Epithelial cell of esophagus (primary cell): ENCODE measurements at places on chromosomes 12 and 14.

GRCh38 chr14:96202441-96203094 lies 2.1 kb upstream of the BDKRB2 start:
- DNase-seq = no peak

GRCh38 chr14:72782817-72783216 lies 111.1 kb downstream of the DPF3 start:
- DNase-seq = no peak

DNA sequence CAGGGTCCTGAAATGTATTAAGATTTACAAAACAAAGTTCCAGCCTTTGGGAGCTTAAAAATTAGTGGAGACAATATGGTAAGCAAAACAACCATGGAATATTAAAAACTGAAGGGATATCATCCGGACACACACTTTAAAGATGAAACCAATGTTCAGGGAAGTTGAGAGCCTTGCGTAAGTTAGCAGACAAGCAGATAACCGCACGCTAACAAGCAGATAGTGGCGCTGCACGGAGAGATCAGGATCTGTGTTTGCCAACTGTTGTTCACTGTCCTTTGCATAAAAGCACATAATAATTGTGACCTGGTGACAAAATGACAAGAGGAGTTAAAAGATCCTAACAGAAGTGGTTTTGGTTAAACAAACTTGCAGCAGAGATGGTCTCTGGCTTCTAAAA lies 14.3 kb upstream of the TMEM229B start:
- no peak for DNase-seq

DNA sequence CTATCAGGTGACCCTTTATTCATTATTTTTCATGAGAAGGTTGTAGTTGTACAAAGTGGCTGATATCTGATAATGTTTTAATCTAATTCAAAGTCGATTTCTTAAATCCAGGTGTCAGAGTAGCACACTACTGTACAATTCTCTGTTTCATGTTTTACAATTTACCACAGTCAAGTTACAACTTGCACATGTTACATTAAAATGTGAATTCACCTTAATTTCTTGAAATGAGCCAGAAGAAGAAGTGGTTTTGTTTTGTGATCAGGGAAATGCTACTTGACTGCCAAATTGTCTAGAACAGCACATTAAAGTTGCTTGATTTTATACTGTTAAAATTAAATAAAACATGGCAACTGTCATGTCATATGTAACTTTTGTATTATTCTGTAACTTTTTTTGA lies 23.2 kb downstream of the LRRK2 start:
- DNase-seq = no peak

GRCh38 chr14:22824711-22825359 lies 4.9 kb upstream of the MRPL52 start:
- peak; percentile 91 for DNase-seq

DNA sequence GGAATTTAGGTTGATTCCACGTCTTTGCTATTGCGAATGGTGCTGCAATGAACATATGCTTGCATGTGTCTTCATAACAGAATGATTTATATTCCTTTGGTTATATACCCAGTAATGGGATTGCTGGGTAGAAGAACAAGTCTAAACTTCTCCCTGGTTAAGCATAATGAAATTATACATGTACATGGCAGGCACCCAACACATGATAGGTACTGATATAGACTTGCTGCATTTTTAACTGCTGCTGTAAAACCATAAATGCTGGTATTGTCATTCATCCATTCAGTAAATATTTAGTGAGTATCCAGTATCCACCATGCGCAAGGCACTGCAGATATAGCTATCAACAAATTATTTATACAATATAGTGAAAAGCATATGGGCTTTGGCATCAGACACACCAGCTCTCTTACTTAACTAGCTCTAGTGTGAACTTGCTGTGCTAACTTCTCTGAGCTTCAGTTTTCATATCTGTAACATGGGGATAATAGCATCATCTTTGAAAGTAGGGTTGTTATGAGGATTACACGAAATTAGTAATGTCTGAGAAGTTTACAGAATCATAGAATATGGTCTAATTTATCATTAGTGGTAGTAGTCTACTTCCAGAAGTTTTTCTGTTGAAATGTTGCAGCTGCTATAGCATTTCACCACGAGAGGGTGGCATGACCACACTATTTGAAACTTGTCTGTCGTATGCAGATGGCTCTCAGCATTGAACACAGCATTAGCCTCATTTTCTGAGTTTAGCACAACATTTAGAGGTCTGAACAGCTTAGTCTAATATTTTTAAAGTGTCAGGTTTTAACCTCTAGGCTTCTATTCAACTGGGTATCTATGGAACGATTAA lies 32.0 kb upstream of the SEL1L start:
- DNase-seq = peak; percentile 59

DNA sequence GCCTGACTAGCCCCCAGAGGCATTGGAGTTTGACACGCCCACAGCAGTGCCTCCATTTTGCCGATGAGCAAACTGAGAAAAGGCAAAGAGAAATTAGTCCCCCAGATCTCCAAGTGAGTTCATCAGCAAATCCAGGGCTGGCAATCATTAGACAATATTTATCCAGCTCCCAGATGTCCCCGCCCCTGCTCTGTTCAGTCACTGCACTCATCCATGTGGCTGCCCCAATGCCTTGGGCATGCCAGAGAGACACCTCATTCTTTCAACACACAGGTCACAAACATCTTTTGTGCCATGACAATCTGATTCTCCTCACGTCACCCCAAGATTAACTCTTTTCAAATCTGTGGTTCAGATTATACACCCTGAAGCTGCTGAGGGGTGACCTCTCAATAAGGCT lies 43.5 kb downstream of the DPF3 start:
- peak; percentile 19 for DNase-seq

DNA sequence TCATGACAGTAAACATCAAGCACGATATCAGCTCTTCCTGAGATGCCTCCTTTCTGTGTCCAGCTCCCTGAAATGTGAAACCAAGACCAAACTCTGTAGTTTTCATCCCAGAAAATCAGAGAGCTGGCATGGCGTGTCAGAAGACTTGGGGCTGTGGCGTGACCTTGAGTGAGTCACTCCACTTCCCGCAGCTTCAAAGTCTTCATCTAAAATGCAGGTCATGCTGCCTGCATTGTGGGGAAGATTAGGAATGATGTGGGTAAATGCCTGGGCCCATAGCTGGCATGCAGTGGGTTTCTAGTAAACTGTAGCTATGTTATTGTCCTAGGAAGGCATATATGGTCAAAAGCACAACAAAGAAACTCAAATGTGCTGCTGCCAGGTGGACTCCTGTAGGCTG lies 28.8 kb downstream of the OAS2 start:
- peak; percentile 52 for DNase-seq
